D341Med (cell line): ENCODE measurements at places on chromosomes 5 and 9.

- no peak for DNase-seq
These were observed 50.4 kb downstream of the RASGRF2 start for GRCh38 chr5:81010336-81011169.

GRCh38 chr9:5851445-5851844 lies 18.5 kb upstream of the ERMP1 start:
- DNase-seq: no peak

- no peak for DNase-seq
These were observed 373.6 kb upstream of the ZNF608 start for GRCh38 chr5:125120012-125120411.

GRCh38 chr9:80797831-80798688 lies 891.3 kb downstream of the TLE1 start:
- DNase-seq: peak; percentile 53

DNA sequence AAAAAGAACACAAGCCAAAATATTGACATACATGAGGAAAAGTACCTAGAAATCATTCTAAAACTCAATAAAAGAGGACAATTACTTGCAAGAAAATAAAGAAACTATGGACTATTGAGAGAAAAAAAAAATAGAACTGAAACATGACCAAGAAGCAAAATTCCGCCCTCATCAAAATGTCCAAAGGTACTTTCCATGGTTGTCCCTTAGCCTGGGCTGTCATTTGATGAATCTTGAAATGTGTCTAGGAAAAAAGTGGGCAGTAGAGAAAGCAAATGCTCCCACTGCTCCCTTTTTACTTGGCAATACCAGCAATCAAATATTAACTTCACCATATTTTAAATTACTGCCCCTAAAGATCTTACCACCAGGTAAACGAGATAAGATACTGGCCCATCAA lies 10.8 kb downstream of the NRG2 start:
- DNase-seq: no peak

DNA sequence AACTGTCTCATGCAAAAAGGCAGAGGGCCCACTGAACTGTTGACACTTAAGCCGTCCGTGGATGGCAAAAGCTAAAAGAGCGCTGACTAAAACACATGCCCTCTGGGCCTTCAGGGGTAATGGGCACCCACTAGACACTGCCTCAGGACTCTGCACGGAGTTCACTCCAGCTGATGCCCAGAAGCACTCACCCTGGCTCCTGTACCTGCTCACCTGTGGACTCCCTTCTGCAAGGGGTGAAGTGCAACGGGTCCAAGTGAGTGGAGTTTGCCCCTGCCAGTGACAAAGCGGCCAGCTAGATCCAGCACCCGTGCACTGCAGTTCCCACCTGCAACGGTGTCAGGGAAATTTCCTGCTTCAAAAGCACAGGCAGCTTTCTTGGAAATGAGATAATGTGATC lies 50.2 kb downstream of the SLC1A1 start:
- no peak for DNase-seq
